ENCODE measurements at places on chromosomes 12 and 14.

DNA sequence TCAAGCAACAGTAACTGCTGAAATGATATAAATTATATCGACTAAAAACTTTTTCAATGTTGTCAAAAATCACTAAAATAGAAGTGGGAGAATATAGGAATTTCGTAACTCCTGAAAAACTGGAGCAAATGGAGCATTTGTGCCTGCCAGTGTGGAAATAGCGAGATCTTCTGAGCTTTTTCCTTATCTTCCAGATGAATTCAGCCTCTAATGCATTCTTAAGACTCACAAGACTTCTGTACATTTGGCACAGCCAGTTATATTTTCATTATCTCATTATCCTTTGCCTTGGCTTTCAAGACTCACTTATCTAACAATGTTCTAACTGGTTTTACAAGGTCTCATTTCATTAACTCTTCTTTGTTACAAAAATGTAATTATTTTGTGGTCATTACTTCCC is 252.4 kb downstream of the GXYLT1 start:
- DNase-seq: no peak

- no peak for DNase-seq
Measured at GRCh38 chr14:52150162-52150561, 81.3 kb upstream of the NID2 start.

DNA sequence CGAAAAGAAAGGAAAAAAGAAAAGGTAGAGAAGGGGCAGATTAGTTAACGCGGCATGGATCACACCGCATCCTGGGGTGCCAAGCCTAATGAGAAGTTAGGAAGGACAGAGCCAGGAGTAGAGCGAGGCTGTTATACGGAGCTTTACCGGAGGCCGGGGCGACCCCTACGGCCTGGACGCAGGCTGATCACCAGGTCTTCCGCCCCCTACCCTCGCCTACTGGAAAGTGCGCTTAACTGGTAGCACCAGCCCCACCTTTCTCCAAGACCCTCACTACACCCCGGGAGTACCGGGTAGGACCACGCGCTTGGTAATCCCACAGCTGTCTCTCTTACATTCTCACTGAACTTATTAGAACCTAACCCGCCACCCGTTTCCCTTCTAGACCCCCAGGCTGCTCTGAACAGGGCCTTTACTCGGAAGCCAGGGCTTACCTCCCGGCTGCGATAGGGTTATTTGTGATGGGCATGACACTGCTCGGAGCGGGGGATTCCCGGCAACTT is 33.8 kb downstream of the WBP11 start:
- DNase-seq: no peak

DNA sequence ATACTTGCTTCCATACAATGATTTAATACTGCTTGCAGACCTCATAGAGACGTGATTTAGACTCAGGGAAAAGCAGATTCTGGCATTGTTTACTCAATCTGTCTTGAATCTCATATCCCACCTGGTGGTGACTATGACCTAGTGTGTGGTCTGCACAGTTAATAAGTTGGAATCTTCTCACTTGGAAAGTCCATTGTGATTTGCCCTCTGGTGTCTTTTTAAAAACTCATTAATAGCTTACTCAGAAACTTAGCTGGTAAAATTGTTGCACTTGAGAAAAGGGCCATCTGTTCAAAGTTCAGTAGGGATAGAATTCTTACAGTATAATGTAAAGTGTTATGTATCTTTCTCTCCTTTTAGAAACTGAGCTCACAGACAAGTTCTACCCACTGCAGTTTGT is 106.0 kb downstream of the PELI2 start:
- DNase-seq: peak; percentile 12

DNA sequence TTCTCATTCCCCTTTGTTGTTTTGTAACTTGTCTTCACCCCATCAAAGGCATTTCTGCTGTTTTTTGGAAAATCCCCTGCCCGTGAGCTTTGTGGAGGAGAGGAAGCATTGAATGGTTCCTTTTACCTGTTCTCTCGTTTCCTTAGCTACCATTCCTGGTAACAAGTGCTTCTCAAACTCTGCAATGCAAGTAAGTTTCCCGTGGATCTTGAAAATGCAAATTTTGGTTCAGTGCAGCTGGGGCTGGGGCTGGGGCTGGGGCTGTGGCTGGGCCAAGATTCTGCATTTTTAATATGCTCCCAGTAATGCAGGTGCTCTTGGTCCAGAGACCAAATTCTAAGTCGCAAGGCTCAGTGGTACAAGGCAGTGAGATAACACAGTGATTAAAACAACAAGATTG is 151.6 kb downstream of the TTLL5 start:
- no peak for DNase-seq

GRCh38 chr14:90475298-90475697 is 78.5 kb downstream of the CALM1 start:
- no peak for DNase-seq

DNA sequence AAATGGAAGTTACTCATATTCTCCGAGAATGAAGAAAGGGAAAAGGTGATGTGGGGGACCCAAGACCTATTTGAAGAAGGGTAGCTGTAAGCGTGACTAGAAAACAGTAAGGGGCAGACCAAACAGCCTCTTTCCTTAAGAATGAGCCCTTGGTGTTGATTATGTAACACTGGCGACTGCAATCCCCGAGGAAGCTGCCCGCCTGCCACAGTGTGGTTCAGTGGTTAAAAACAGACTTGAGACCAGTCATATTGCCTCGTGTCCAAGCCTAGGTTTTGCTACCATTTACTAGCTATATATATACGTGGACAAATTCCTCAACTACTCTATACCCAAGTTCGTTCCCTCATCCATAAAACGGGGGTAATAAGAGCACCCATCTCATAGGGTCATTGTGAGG is 49.1 kb downstream of the SSPN start:
- DNase-seq: no peak
